Bone marrow (tissue), 2 donors: ENCODE measurements at places on chromosomes 1 and 21.

GRCh38 chr1:22122273-22123070 is 20.4 kb downstream of the WNT4 start:
- no peak for DNase-seq

- DNase-seq, result no peak
Measured at GRCh38 chr1:235552146-235552716, 48.0 kb upstream of the B3GALNT2 start.

GRCh38 chr21:15592271-15592860 is 137.4 kb upstream of the USP25 start:
- no peak for DNase-seq

DNA sequence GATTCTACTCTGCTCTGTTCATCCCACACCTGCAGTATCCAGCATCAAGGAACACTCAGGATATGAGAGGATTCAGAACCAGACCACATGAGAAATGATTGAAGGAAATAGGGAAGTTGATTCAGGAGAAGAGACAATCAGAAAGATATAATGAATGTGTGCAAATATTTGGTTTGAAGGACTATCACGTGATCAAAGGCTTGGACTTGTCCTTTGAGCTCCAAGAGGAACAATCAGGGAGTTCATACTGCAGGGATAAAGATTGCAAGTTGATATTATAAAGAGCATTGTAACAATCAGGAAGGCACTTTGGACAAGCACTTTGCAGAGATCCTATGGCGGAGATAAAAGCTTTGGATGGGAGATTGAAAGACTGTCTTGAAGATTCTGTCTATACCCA is 13.9 kb upstream of the PIGM start:
- no peak for DNase-seq

DNA sequence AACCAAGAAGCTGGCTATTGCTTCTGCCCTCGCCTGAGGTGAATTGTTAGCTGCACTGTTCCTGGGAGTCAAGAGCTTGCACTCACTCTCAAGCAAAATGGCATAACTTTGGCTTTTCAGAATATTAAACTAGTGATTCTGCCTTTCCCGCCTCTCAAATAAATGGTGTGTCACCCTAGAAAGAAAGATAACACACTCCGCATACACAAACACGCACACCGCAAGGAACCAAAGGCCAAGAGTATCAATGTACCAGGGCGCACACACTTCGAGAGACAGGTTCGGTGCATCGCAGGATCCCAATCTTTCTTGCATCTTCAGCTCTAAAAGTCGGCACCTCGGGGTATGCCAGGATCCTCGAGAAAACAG is 470 bp upstream of the RTCA start:
- DNase-seq, result no peak

DNA sequence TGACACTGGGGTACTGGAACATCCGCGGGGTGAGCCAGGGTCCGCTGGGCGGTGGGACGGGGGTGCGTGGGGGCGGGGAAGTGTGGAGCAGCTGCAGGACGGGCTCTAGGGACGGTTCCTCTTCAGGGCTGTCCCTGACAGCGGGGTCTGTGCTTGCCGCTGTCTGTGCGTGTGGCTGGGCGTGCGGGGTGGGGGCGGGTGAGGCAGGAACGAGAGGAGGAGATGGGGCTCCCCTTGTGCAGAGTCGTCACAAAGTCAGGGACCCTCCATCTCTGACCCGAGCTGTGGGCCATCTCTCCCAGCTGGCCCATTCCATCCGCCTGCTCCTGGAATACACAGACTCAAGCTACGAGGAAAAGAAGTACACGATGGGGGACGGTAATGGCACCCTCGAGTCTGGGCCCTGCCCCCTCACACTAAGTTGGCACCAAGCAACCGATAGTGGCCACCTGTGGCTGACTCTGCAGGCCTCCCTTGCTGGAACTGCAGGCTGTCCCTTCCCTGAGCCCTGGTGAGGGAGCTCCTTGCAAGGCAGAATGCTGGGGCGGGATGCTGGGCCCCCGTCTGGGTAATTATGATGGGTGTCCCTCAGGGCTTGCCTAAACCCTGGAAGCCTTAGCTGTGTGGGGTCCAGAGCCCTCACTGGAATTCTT is 392 bp downstream of the GSTM2 start:
- DNase-seq, result no peak

DNA sequence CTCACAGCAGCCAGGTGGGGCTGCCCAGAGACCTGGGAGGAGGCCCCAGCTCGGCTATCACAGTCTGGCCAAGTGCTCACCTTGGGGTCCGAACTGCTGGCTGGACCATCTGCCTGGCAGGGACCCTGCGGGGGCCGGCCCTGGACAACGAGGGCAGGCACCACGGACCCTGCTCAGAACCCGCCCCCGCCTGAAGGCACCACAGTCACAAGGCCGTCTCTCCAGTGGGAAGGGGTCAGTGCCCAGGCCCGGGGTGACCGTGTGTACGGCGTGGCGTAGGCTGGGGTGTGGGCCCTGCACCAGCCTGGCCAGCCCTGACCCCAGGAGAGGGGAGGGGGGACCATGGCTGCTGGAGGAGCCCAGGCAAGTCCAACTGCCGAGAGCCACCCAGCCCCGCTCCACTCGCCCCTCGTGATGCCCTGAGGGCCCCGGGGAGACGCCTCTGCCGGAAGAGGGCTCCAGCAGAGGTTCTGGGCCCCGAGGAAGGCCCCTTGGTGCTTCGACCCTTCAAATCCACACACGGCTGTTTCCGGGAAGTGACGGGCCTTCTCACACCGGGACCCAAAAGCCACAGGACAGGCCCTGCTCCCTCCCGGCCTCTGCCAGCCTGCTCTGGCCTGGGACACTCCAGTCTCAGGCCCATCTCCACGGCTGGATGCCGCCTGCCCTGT is 11.2 kb upstream of the RNF223 start:
- DNase-seq, result no peak

DNA sequence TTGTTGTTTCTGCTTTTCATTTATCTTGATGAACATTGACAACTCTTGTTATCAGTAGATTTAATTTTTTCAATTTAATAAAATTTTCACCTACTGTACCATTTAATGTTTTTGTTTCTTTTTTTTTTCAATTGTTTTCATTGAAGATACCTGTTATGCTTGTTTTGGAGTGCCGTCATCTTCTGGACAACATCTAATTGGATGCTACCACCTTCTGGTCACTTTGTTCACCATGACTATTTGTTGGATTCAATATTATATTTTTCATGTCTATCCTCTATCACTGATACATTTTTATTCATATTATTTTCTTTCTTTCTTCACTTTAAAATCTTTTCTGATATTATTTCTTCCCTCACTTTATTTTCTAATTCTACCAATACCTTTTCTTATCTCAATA is 14.0 kb downstream of the KRTAP21-2 start:
- DNase-seq, result no peak

DNA sequence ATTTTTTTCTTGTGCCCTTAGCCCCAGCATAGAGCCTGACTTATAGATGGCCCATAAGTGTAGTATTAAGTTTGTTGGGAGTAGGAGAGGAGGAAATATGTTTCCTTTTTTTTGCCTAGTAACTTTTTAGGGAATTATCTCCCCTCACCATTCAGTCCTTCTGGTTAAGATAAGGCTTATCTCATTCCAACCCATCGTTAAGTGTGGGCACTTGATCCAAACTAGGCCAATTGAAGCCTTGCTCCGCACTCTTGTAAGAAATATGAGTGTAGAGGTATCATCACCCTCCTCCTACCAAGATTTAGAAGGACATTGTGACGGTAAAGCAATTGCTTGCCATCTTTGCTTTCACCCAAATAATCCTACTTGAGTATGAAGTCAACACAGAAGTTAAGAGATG is 8.8 kb upstream of the FGGY start:
- no peak for DNase-seq

DNA sequence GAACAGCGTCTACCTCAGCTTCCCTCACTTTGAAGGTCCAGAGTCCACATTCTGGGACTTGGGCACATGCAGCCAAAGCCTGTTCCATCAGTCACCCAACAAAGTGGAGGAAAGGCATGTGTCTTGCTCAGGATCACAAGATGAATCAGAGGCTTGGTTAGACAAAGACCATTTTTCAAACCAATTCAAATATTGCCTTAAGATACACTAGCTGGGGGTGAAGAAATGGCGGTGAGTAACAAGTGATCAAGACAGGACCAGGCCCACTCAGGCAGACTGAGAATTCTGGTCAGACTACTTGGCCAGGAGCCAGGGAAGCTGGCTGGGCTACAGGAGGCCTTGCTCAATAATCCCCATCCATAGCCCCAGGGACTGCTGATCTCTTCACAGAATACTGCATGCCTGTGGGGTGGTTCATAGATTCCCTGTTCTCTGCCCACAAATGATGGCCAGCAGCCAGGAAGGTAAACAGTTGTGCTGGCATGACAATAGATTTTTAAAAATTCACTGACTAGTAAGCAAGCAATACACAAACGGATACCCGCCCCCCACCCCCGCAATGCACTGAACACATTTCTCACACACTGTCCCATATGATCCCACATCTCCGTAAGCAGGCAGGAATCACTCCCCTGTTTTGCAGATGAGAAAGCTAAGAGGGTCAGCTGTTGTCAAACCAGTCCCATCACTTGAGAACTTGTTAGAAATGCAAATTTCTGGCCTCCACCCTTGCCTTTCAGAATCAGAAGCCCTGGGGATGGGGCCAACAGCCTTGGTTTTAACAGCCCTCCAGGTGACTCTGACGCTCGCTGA is 27.2 kb downstream of the ERI3 start:
- DNase-seq, result no peak

- no peak for DNase-seq
Measured at GRCh38 chr1:61182049-61182448, 99.7 kb downstream of the NFIA start.

DNA sequence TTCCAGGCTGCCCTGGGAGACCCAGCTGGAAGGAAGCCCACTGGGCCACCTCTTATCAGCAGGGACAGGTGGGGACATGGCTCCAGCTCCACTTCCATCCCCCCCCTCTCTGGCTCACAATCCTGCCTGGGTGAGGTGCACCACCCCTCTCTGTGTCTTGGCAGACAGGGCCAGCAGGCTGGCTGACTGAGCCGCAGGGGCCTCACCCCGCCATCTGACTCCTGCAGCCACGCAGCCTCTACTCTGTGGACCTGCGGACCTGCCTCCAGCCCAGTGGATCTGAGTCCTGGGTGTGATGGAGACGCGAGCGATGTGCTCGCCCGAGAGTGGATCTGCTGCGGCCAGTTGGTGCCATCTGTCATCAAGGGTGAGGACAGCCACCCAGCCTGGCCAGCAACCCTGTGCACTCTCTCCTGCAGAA is 30.1 kb downstream of the RCC2 start:
- no peak for DNase-seq
